ENCODE measurements at places on chromosomes 5 and 9.

DNA sequence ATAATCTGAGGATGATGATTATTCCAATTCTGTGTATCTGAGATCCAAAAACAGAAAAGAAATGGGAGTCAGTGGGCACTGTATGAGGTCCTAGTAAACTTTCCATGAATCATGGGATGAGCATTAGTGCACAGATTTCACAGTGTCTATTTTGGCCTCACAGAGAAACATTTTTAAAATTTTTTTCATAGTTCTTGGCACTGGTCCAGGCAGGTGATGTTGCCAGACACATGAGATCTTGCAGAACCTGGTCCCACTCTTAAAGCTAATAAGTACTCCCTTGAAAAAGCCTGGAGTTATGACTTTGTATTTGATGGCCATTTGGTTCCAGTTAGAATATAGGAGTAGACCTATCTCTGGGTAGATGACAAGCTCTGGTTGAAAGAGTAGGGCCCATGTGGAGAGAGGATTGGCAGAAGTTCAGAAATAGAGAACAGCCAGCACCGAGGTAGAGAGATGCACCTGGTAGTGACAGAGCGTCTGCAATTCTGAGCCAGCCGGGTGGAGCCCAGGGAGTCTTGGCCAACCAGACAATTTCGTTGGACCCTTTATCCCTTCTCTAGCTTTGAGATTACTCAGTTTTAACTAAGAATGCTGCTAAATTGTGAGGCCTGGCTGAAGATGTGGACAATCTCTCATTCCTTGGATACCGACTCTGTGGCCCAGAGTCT is 6.3 kb upstream of the TNFSF15 start:
- no peak for DNase-seq

GRCh38 chr9:130199605-130200004 is 27.4 kb downstream of the NCS1 start:
- DNase-seq, result no peak

GRCh38 chr9:128123451-128124080 is 4.0 kb downstream of the PTGES2 start:
- DNase-seq, result no peak

- no peak for DNase-seq
Observed at GRCh38 chr5:108634010-108634616, 113.6 kb upstream of the FER start.

- DNase-seq, result no peak
Observed at GRCh38 chr9:89342948-89343347, 24.6 kb downstream of the SECISBP2 start.

GRCh38 chr9:122816163-122816867 is 12.1 kb downstream of the PDCL start:
- no peak for DNase-seq

- no peak for DNase-seq
Observed at GRCh38 chr5:28374492-28374967, 1336.1 kb upstream of the CDH9 start.

DNA sequence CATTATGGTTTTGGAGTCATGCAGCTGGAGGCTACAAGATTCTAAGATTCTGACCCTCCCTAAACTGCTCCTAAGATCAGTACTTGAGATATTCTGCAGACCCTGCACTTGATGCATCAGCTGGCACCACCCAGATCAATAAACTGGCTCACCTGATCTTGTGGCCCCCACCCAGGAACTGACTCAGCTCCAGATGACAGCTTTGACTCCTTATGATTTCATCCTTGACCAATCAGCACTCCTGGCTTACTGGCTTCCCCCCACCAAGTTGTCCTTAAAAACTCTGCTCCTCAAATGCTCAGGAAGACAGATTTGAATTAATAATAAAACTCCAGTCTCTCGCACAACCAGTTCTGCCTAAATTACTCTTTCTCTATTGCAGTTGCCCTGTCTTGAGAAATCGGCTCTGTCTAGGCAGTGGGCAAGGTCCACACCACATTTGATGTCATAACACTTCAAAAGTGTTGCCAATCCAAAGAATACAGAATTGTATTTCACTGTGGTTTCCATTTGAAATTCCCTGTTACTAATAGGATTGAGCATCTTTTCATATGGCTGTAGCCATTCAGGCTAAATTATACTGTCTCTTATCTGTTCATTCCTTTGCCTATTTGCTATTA is 14.8 kb upstream of the SLC30A5 start:
- no peak for DNase-seq

- no peak for DNase-seq
Observed at GRCh38 chr5:15391704-15392397, 108.1 kb upstream of the FBXL7 start.

DNA sequence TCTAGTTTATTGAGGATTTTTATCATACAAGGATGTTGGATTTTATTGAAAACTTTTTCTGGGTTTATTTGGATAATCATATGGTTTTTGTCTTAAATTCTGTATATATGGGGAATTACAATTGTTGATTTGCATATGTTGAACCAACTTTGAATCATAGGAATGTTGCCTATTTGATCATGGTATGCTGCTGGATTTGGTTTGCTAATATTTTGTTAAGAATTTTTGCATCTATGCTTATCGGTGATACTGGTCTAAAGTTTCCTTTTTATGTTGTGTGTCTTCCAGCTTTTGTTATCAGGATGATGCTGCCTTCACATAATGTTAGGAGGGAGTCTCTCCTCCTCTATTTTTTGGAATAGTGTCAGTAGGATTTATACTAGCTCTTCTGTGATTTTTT is 745.0 kb downstream of the PRELID2 start:
- no peak for DNase-seq

DNA sequence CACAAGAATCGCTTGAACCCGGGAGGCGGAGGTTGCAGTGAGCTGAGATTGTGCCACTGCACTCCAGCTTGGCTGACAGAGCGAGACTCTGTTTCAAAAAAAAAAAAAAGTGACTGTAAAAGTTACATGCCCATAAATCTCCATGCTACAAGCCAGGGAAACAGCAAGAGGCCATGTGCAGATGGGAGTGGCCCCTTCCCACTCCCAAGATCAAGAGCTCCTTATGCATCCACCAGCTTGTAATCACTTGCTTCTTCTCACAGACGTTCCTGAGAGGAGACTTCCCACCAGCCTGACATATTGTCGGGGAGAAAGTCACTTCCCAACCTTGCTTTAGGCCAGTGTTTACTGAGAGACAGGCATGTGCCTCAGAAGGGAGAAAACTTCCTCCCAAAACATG is 45.6 kb upstream of the N4BP3 start:
- no peak for DNase-seq

DNA sequence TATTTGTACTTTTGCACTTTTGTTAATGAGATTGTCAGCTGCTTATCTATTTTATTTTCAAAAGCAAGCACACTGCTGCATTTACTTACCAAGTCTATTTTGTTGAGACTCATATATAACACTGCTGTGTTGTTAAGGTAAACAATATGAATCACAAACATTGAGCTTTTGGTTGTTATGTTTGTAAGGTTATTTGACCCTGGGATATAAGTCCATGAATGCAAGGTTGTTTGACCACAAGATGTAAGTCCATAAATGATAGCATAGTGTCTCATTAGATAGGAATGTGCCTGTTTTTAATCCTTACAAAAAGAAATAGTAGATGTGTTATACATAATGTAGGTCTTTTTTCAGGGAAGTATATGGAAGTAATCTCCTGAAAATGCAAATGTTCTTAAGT is 845.9 kb downstream of the CDH9 start:
- DNase-seq, result no peak

- DNase-seq, result no peak
Observed at GRCh38 chr5:166166071-166166470, 2125.4 kb upstream of the WWC1 start.

DNA sequence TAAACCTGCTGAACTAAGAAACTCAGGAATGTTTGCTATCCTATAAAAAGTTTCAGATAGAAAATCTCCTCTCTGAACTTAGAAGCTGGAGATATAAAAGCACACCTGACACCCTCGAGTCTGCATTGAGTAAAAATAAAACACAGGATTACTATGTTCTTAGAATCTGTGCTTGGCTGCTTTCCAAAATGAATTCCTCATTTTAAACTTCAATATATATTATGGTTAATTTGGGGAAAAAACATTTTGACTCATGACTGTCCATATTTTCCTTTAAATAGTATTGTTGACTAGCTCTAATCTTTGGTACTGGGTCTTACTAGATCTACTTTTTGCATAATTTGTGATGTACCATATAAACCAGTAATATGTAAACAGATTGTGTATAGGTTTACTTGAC is 36.7 kb downstream of the FBXW2 start:
- no peak for DNase-seq

DNA sequence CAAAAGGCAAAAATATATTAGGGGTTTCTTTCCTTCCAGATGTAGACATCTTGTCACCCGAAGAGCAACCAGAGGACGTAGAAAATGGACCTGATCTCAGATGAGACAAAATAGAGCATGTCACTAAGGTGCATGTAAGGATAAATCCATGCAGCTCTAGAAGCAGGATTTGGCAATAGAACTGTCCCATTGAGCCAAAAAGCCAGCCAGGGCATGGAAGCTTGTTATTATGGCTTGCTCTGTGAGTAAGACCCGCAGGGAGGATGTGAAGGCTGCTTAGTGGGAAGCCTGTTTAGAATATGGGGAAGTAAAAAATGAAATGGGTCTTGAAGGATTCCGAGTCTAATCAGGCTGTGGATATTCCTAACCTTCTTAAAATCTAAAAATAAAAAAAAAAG is 165.6 kb upstream of the MPDZ start:
- no peak for DNase-seq

Data from amniotic stem cell (primary cell).